Stimulated activated CD8-positive, alpha-beta memory T cell treated with anti-CD3 and anti-CD28 coated beads, Interleukin-15, amount 100 ng/mL, for 48 hours (primary cell): ENCODE measurements at places on chromosomes 11 and 22.

DNA sequence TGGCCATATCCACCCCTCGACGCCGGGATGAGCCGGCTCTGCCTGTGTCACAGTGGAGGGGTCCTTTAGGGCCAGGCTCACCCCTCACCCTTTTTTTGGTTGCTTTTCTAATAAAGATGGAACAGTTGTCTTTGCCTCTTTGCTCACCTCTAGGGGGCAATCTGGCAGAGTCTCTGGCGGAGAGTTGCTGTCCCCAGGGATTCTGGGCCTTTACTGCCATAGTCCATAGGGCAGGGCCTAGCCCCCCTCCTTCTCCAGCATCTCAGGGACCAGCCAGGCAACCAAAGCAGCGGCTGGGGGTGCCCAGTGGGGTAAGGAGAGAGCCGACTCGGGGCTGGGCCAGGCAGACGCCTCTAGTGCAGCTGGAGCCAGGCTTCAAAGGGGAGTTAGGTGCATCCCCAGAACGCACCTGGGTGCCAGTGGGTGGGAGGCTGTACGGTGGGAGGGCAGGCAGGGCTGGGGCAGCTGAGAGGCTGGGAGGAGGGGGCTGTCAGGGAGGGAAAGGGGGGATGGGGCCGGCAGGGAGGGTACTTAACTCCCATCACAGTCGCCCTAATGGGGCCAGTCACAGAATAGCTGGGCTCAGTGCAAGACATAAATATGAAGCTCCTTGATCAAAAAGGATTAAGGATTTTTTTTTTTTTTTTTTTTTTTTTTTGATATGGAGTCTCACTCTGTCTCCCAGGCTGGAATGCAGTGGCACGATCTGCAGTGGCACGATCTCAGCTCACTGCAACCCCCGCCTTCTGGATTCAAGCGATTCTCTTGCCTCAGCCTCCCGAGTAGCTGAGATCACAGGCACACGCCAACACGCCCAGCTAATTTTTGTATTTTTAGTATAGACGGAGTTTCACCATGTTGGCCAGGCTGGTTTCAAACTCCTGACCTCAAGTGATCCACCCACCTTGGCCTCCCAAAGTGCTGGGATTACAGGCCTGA is 2.5 kb upstream of the SUSD2 start:
- DNase-seq, result no peak

- no peak for DNase-seq
These were observed 89.6 kb downstream of the RASSF10 start for GRCh38 chr11:13098616-13099289.

- no peak for DNase-seq
These were observed 387.7 kb downstream of the NXPE2 start for GRCh38 chr11:115065830-115066664.

DNA sequence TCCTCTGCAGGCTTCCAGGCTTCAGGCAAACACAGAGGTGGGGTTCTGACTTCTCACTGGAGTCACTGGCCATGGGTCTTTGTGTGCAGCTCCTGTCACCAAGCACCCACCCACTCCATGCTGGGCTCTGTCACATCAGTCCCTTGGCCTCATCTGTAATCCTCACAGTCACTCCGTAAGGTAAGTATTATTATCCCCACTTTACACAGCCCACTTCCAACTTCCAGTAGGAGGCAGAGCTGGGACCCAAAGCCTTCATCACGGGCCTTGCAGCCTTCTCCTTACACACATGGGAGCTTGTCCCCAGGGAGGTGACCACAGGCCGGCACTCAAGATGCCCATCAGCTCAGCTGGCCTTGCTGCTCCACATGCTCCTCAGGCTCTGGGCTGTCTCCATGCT is 266.7 kb upstream of the B3GAT1 start:
- DNase-seq, result no peak

GRCh38 chr11:92149996-92150395 is 74.6 kb upstream of the FAT3 start:
- DNase-seq, result no peak

GRCh38 chr22:33909911-33910310 is 10.4 kb downstream of the LARGE1 start:
- no peak for DNase-seq

GRCh38 chr11:45739866-45740265 is 65.1 kb upstream of the SLC35C1 start:
- no peak for DNase-seq

GRCh38 chr11:82978422-82979099 is 77.0 kb downstream of the DDIAS start:
- no peak for DNase-seq

GRCh38 chr11:59138643-59139042 is 4.0 kb upstream of the FAM111A start:
- DNase-seq, result no peak

GRCh38 chr11:83042964-83043711 is 28.6 kb downstream of the RAB30 start:
- no peak for DNase-seq

- no peak for DNase-seq
These were observed 92.0 kb upstream of the KCNQ1OT1 start for GRCh38 chr11:2791521-2792380.

- DNase-seq, result no peak
These were observed 1.3 kb downstream of the PARVB start for GRCh38 chr22:44025171-44026065.

DNA sequence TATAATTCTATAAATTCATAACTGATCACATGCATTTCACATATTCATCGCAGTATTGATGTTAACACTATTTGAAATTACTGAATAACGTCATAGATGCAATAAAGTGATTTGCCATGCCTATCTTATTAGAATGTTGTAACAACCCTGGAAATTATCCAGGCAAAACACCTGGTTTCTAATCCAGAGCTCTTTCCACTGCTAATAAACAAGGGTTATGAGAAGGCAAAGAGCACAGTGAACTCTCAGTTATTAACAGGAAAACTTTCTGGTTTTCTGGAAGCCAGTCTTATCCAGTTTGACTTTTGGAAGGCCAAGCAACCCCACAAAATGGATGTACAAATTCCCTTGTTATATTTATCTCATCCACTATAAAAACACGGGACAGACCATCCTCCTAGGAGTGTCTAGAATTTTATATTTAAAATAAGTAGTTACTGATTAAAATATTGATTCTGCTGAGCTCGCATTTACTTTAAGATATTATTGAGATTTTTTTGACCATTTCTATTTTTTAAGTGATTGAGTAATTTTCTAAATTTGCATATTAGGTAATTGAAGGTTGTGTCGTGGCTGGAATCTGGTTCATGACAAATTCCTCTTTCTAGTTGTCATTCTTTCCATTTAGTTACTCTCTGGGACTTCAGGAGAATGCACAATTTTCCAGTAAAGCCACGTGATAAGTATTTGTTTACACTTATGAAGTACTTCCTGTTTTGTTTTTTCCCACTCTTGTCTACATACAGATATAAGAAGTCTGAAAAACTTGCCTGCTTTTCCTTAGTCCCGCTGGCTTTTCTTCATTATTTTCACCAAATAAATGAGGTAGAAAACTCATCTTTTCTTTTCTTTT is 47.9 kb downstream of the DCUN1D5 start:
- DNase-seq, result no peak

DNA sequence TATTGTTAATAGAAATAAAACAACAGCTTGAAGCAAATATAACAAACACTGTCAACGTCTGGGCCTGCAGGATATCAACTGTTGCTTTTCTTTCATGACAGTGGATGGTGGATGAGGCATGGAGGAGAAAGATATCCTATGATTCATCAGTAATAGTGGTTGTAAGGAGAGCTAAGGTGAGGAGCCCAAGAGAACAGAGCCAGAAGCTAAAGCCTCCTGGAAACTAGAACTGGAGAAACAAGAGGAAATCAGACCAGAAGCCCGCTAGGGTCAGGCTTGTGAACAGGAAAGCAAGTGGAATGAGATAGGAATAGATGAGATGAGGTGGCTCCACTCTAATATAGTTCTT is 37.7 kb upstream of the MMP12 start:
- DNase-seq, result no peak

- no peak for DNase-seq
These were observed 3.2 kb upstream of the TMPRSS13 start for GRCh38 chr11:117932426-117932825.

DNA sequence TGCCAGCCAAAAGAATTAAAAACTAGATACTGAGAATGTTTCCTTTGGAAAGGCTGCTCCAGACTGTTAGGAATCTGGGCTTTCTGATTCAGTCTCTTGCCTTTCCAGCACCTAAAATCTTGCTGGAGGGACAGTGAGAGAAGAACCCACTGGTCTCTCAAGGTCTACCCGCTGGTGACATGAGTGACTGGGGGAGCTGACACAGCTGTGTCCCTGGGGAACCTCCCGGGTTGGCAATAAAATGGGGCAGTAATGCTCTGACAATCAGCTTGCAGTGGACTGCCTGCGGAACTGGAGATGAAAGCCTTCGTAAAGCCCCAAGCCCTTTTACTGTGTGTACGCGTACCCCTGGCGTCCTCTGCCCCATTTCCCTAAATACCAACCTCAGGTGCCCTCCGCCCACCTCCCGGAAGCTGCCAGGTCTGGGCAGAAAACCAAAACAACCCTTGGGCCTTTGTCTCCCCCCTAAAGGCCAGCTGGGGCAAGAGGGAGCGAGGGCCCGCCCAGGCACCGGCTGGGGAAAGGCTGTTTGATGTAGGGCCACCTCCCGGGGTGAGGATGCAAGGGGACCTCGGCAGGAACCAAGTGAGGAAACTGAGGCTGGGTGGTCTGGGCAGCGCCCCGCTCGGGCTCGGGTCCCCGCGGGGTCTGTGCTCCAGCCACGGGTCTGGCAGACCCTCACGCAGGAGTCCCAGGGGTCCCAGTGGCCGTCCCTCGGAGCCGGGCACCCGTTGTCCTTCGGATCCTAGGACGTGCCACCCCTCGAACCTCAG is 741 bp downstream of the CARS1 start:
- no peak for DNase-seq

- DNase-seq, result no peak
These were observed 79.9 kb upstream of the BARX2 start for GRCh38 chr11:129295746-129296145.

GRCh38 chr11:19864141-19865140 is 151.8 kb downstream of the NAV2 start:
- DNase-seq, result no peak

- no peak for DNase-seq
These were observed 27.8 kb upstream of the ROBO3 start for GRCh38 chr11:124837491-124837856.

DNA sequence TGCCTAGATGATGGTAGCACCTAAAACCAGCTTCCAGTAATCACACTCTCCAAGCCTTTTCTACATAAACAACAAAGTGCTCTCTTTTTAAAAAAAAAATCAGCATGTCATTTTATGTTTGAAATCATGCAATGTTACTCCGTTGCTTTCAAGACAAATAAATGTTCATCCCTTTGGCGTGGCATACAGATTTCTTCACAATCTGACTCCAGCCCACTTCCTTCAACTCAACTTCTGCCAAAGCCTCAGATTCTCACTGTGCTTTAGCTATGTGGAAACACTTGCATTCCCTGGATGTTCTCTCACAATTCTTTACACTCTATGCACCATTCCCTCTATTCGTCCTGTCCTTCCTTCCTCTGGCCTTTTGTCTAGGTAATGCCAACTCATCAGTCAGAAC is 206.3 kb upstream of the BLID start:
- no peak for DNase-seq

- DNase-seq, result no peak
These were observed 35.3 kb downstream of the ZNRF3 start for GRCh38 chr22:28918550-28919271.

GRCh38 chr22:19571207-19571795 is 47.1 kb upstream of the CLDN5 start:
- no peak for DNase-seq

GRCh38 chr11:65591939-65592857 is 3.4 kb downstream of the KCNK7 start:
- DNase-seq, result no peak

- DNase-seq, result no peak
These were observed 81.0 kb downstream of the PRR5L start for GRCh38 chr11:36376888-36377758.

- no peak for DNase-seq
These were observed 765 bp downstream of the GAB4 start for GRCh38 chr22:17007257-17007656.

DNA sequence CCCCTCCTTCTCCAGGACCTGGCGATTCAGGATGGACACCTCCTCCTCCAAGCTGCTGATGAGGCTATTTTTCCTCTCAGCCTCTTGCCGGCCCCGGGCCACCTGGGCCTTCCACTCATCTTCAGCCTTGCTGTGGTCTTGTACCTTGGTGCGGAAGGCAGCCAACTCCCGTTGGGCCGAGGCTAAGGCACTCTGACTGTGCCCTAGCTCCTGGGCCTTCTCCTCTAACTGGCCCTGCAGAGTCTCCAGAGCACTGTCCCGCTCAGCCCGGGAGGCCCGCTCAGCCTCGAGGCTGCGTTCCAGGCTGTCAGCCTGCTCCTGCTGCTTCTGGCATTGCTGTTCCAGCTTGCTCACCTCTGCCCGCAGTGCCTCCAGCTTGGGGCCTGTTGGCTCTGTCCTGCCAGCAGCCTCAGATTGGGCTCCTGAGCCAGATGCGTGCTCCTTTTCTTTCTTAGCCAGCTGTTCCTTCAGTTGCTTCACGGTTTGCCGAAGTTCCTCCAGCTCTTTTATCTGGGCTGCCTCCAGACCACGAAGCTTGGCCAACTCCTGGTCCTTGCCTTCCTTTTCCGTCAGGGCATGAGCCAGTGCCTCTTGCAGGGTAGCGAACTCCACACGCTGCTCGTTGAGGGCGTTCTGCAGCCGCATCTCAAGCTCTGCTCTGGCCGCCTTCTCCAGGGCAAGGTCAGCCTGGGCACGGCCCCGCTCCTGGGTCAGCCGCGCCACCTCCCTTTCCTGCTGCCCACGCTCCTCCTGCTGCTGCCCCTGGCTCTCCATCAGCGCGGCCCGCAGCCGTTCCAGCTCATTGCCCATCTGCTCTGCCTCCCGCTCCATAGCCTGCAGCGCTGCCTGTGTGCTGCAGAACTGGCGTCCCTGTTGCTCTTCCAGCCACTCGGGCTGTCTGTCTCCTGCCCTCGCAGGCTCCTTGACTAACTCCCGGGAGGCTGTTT is 15.3 kb downstream of the IL18BP start:
- no peak for DNase-seq

DNA sequence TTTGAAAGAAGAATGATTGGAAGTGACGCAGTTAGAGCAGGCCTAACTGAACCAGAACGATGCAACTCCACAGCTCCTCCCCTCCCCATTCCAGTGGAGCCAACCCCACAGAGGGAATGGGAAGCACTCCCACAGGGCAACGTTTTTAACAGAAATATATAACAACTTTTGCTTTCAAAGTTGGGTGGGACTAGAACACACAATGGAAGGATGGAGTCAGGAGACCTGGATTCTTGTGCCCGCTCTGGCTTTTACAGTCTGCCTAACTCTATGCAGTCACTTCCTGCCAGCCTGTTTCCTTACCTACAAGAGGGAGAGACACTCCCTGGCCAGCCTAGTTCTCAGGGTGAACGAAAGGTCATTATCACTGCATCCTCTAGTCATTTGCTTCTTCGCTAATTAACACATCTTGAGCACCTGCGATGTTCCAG is 75.5 kb downstream of the PACSIN2 start:
- no peak for DNase-seq

GRCh38 chr22:44441401-44442185 is 56.4 kb downstream of the RTL6 start:
- no peak for DNase-seq

- no peak for DNase-seq
These were observed 46.9 kb upstream of the OR4B1 start for GRCh38 chr11:48169717-48170116.
